ENCODE measurements at places on chromosomes 4 and X. TPM values are rescaled to one million over a fixed set of nuclear protein-coding genes. Genes with fewer than 3 reads are reported as not detected.

The FGG gene
- total RNA-seq: not detected

DNA sequence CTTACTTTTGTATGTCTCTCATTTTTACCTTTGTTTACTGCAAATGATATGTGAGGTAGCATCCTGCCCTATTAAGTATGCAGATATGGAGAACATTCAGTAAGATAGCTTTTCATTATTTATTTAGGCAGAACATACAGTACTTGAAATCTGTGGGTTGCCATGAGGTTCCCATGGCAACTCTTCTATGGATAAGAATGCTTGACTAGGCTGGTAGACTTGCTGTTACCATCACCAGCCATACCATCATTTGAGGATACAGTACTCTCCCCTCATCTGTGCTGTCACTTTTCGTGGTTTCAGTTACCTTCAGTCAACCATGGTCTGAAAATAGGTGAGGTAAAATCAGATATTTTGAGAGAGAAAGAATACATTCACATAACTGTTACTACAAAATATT lies 56.7 kb downstream of the NAF1 start:
- no peak for DNase-seq

DNA sequence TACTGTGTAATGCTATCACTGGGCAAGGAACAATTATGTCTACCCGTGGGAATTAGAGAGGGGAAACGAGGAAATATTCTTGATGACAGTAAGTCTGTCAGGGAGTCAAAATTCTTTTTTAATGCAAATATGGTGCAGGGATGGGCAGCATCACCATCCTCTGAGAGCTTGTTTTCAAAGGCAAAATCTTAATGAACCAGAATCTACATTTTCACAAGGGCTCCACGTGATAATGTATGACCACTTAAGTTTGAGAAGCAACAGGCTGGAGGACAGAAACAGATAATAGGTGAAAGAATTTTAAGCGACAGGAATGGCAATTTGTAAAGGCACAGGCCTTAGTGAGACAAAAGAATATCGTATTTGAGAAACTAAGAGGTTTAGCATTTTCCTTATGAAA lies 63.4 kb downstream of the CLOCK start:
- DNase-seq: no peak

DNA sequence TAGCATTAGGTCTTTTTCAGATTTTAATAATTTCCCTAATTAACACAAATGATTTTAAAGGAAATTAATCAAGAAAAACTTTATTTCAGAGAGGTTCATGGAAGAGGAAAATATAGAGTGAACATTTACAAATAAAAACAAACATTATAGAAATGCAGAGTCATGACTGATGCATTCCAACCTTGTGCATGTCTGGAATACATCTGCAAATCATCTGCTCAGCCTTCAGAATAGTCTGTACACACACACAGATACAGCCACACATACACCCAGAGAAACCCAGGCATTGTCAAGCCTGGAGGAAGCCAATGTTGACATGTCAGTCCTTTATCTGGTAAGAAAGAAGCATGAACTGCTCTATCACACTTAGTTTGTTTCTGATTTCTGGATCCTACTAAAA lies 61.3 kb upstream of the NFKB1 start:
- DNase-seq: no peak

The COL4A6 gene
- not detected for total RNA-seq
